Brain (organoid and tissue), 16 donors: ENCODE measurements at places on chromosomes 12 and 14.
A peak's percentile ranks its signal among the peaks of the same experiment; 100 is the strongest.

DNA sequence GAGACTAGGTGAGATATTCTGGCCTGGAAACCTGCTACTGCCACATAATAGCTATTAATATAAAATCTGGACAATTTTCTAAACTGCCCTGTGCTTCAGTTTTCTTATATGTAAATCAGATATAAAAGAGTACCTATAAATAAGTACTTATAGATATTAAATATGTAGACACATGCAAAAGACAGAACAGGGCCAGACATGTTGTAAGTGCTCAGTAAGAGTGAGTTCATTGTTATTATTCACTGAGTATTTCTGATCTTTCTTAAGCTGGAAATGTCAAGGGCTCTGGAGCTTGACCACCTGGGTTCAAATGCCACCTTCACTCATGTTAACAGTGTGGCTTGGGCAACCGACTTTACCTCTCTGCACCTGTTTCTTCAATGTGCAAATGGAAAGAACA is 179.8 kb downstream of the GALC start:
- DNase-seq: no peak

DNA sequence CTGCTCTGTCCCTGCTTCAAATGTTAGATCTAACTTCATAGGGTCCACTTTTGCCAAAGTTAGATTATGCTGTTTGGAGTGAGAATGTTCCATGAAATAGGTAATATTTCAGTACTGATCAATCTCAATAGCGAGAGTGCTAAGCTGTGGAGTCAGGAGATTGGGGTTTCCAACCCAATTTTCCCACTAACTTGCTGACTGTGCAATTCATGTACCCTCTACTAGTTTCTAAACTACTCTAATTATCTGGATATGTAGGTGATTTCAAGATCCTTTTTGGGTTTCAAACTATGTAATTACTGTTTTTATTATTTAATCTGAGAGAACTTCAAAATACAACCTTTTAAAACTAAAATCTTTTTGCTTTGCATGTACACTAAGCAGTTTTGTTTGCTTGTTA is 45.9 kb downstream of the GPR137C start:
- DNase-seq: no peak

GRCh38 chr12:104303538-104304151 is at the start of gene EID3:
Gene EID3, plus strand, starts transcription at chr12:104303739. Its CDS starts 196 bp downstream, at chr12:104303935.
- peak; percentile 75 for DNase-seq

DNA sequence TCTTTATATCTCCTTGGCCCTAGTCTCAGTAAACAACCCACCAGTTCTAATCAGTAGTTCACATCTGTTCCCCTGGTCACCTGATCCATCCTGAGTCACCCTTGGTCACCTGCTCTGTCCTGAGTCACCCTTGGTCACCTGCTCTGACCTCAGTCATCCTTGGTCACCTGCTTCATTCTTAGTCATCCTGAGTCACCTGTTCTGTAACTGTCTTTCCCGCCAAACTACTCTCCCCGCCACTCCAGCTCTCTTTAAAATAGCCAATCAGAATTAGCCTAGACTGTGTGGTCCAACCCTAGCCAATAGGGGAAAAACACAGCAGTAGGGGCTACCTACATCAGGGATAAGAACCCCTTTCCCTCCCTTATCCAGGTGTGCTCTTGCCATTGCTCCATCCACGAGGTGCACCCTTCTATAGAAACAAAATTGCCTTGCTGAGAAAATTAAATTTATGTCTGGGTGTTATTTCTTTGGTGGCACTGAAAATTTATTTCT is 245.4 kb upstream of the DIO3 start:
- DNase-seq: no peak

GRCh38 chr14:94690896-94691659 is 78.8 kb downstream of the GSC start:
- no peak for DNase-seq

DNA sequence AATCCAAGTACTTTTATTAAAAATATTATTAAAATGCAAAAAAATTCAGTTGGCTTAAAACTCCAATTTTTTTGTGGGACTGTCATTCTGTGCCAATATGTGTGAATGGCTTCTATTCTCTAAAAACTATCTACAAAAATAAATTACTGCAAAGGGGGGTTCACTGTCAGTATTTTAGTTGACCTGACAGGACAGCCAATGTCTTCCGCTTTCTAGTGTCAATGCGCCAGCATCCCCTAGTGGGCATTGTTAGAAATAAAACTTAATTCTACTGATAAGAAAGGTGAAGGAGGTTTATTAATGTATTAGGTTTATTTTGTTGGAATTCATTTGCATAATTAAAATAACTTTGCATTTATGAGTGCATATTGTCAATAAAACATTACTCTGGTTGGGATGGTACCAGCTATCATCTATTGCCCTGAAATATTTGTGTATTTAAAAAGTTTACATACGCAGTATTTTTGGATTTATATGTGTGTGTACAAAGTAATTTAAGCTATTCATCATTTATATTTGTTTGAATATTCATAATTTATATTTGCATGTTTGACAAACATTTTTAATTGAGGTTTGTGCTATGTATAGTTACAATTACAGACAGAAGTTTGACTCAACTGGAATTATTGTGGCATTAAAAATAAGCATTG is 527.2 kb downstream of the FLRT2 start:
- DNase-seq: peak; percentile 77

- DNase-seq: no peak
Measured at GRCh38 chr14:34423445-34423844, 38.6 kb downstream of the SPTSSA start.

GRCh38 chr12:47577206-47577989 is 128.4 kb downstream of the RPAP3 start:
- DNase-seq: peak; percentile 63

DNA sequence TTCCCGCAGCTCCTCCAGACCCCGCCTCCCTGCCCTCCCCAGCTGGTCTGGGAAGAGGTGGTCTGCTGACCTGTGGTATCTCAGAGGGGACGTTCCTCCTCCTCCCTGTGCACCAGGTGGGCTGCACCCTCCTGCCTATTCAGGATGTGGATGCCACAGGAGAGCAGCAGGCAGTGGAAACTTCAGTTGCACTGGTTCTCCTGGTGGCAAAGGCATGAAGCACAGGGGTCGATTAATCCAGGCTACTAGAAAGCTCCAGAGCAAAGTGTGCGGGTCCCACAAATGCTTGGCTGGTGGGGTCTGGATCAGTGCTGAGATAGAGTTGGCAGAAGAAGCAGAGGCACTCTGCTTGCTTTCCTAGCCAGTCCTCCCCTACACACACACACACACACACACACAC is 197.0 kb downstream of the SLC41A2 start:
- DNase-seq: no peak

DNA sequence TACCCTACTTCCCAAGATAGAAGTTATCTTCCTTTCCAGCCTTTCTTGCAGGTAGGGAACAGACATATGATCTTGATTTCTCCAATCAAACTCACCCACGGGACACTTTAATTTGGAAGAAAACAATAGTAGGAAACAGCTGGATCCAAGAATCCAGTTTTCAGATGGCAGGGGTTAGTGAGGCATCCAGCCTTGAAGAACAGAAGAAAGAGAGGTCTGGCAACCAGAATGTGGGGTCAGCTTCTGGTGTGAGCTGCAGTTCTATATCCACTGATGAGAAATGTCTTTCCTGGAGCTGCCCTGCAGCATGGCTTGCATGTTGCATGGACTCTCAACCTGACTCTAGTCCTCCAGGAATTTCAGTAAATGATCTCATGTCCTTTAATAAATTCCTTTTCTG is 83.8 kb downstream of the TTC8 start:
- DNase-seq: no peak

- DNase-seq: no peak
Measured at GRCh38 chr14:77325746-77326094, 4.9 kb downstream of the GSTZ1 start.

DNA sequence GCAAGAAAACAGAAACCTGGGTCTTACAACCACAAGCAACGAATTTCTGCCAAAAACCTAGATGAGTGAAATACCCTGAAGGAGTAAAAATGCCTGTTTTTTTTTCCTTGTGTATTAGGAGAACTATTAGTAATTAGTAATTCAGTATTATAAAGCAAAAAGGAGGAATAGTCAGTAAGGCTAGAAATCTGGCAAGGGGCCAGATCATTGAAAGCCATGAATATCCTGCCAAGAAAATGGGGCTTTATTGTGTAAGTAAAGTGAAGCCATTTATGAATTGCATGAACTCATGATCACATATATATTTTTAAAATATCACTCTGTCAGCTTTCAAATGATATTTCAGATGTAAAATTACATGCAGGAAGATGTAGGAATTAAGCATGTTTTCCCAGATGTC is 57.9 kb downstream of the TXNDC16 start:
- DNase-seq: no peak

GRCh38 chr12:13835652-13836051 is 145.8 kb downstream of the GRIN2B start:
- DNase-seq: peak; percentile 78

GRCh38 chr14:91484186-91484585 is 25.9 kb downstream of the PPP4R3A start:
- no peak for DNase-seq

GRCh38 chr12:132439333-132439904 is 50.5 kb upstream of the FBRSL1 start:
- DNase-seq: no peak

GRCh38 chr12:72289633-72290032 is 17.5 kb downstream of the TRHDE start:
- DNase-seq: no peak

- DNase-seq: no peak
Measured at GRCh38 chr12:85874031-85874461, at the start of gene NTS. Gene NTS, plus strand, starts transcription at chr12:85874295. Its CDS starts 109 bp downstream, at chr12:85874404.

DNA sequence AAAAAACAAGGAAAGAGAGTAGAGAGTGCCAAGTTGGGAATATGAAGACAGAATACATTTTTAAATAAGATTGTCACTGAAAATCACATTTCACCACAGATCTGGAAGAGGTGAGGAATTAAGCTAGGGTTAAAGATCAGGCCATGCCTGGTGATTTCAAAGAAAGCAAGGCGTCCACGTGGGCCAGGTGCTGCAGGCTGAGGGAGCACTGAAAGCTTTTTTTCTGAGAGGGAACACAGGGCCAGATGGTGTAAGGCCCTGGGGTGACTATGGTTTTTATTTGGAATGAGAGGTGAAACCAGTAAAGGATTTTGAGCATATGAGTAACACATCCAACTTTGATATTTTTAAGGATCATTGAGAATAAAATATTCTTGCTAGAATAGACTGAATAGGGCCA is 20.9 kb downstream of the SYT1 start:
- no peak for DNase-seq

- DNase-seq: no peak
Measured at GRCh38 chr12:21771311-21771710, 3.2 kb downstream of the KCNJ8 start.

DNA sequence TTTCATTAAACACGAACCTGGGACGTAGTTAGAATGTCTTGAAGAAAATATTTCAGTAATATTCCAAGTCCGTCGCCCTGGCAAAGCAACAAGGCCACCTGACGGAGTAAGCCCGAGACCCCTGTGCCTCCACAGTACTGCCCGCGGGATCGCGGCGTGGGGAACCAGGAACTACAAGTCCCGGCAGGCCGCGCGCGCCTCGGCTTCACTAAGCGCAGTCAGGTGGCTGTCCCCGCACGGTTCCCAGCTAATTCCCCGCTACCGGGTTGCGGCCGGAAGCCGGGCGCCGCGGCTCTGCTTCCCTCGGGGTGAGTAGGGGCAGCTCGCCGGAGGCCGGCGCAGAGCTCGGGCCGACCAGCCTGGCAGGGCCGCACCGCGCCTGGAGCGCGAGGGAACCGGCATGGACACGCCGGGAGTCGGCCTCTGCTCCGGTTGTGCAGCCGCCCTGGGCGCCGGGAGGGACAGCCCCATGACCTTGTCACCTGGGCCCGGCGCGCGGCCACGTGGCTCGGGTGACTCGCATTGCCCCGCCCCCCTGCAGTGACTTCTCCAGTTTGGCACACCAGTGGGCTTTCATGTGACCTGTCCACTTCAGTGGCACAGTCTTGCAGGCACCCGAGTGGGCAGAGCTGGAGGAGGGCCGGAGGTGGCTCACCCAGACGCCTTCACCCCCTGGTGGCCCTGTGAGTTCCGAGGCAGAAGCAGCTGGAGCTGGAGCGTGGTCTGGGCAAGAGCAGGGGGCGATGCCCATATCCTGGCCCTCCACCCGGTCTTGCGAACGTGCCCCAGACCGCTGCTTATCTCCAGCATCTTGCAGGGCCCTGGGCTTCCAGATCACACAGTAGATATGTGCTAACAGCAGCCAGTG is at the start of gene ADCK1:
Gene ADCK1 (plus strand): TSS at position 247 of the 868 bp plus-strand sequence. CDS start 18,870 bp downstream, outside the sequence.
- DNase-seq: peak; percentile 94

DNA sequence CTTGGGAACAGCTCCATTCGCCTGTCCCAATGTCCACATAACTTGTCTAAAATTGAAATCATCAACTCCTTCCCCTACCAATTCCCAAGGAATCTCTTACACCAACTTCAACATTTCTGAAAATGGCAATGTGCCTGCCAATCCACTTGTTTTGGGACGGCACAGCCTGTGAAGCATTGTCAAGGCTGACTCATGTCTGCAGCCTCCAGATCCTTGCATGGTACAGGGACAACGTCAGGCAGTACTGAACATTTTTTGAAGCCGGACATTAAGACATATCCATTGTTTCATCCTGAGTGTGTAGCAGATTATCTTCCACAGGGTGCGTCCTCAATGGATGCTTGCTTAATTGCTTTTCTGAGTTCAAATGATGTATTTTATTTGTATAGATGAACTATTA is 794.1 kb downstream of the BCL11B start:
- DNase-seq: no peak
